ENCODE measurements at places on chromosomes 3 and 15.

DNA sequence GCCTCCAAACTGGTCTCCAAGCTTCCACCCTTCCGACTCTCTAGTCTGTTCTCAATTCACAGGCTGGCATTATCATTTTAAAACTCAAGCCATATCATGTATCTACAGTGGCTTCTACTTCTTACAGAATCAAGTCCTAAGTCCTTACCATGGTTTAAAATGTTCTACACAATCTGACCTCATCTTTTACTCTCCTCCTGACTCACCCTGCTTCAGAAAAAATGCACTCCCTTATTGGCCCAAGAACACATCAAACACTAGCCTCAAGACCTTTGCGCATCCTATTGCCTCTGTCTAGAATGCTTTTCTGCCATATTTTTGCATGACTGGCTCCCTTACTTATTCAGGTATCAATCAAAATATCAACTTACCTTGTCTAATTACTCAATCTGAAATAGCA lies 11.0 kb downstream of the MRPL3 start:
- DNase-seq: no peak

- DNase-seq: no peak
Measured at GRCh38 chr15:91670108-91670507, 183.4 kb upstream of the SLCO3A1 start.

- no peak for DNase-seq
Measured at GRCh38 chr15:70378126-70379031, 280.7 kb upstream of the TLE3 start.

GRCh38 chr15:70259028-70259424 lies 161.3 kb upstream of the TLE3 start:
- peak; percentile 23 for DNase-seq

- DNase-seq: no peak
Measured at GRCh38 chr3:132721479-132722164, 587 bp downstream of the NPHP3 start.

DNA sequence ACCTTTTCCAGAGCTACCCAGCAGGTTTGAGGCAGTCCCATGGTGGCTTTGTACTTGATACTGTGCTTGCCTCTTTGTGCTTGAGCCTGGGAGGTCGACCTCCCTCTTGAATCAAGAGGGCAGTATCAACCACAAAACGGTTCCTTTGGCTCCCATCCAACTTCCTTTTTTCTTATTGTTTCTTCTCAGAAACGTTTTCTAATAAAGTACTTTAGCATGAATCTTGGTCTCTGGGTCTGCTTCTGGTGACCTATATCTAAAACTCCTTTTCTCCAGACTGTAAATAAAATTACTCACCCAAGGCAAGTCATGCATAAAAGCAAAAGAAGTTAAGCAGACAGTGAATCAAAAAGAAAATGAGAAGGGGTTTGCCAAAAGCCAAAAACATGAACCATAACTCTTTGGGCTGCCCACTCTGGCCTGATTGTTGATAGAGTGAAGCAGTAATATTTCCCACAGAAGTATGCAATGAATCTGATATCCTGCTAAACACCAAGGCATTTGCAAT lies 112.2 kb upstream of the SLC4A7 start:
- DNase-seq: no peak

GRCh38 chr15:73940061-73940981 lies 14.1 kb downstream of the LOXL1 start:
- DNase-seq: no peak

GRCh38 chr3:133169331-133170068 lies 131.3 kb downstream of the TMEM108 start:
- DNase-seq: no peak

- DNase-seq: no peak
Measured at GRCh38 chr15:83980637-83981036, 254.9 kb upstream of the GOLGA6L4 start.

- DNase-seq: no peak
Measured at GRCh38 chr3:195208631-195209030, 62.3 kb downstream of the XXYLT1 start.

GRCh38 chr15:78315686-78316282 lies 16.4 kb upstream of the SKIC8 start:
- DNase-seq: no peak

GRCh38 chr15:40591389-40591788 lies 2.7 kb upstream of the KNL1 start:
- no peak for DNase-seq

DNA sequence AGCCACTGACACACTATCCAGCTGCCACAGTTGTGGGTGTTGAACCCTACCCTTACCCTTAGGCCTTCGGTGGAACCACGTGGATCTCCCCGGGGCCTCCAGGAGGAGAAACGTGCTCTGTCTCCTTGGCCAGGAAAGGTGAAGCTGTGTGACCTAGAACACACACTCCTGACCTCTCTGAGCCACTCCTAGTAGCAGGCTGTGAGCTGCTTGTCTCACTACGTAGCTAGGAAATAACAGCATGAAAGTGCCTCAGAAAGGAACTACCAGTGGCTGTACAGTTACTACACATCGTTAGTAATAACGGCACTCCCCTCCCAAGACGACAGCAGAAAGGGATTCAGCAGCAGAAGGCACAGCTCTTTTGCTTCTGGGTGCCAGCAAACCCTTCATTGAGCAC lies 36.2 kb upstream of the SLC6A6 start:
- DNase-seq: no peak

DNA sequence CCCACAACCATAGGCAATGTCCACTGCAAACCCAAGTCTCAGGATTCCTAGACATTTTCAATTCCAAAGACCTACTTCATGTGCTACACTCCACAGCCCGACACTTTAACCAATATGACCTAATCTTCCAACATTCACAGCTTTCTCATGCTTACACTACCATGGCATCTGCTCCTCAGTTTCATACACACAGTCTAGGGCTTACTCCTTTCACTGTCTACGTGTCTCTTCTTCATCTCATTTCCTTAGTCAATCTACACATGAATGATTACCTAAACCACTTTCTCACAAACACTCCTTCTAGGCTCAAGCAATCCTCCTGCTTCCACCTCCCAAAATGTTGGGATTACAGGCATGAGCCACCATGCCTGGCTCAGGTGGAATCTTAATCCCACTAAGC lies 106.3 kb downstream of the STAG1 start:
- DNase-seq: no peak

- no peak for DNase-seq
Measured at GRCh38 chr3:53171064-53171418, 10.0 kb downstream of the PRKCD start.

GRCh38 chr3:58281069-58281468 lies 25.0 kb upstream of the RPP14 start:
- no peak for DNase-seq

- DNase-seq: no peak
Measured at GRCh38 chr15:69829974-69830373, 267.7 kb downstream of the TLE3 start.

- no peak for DNase-seq
Measured at GRCh38 chr15:43883571-43883970, 56.8 kb downstream of the WDR76 start.

- DNase-seq: no peak
Measured at GRCh38 chr3:10882851-10883250, 66.8 kb downstream of the SLC6A11 start.

GRCh38 chr15:73321496-73322450 lies 47.0 kb downstream of the HCN4 start:
- no peak for DNase-seq

DNA sequence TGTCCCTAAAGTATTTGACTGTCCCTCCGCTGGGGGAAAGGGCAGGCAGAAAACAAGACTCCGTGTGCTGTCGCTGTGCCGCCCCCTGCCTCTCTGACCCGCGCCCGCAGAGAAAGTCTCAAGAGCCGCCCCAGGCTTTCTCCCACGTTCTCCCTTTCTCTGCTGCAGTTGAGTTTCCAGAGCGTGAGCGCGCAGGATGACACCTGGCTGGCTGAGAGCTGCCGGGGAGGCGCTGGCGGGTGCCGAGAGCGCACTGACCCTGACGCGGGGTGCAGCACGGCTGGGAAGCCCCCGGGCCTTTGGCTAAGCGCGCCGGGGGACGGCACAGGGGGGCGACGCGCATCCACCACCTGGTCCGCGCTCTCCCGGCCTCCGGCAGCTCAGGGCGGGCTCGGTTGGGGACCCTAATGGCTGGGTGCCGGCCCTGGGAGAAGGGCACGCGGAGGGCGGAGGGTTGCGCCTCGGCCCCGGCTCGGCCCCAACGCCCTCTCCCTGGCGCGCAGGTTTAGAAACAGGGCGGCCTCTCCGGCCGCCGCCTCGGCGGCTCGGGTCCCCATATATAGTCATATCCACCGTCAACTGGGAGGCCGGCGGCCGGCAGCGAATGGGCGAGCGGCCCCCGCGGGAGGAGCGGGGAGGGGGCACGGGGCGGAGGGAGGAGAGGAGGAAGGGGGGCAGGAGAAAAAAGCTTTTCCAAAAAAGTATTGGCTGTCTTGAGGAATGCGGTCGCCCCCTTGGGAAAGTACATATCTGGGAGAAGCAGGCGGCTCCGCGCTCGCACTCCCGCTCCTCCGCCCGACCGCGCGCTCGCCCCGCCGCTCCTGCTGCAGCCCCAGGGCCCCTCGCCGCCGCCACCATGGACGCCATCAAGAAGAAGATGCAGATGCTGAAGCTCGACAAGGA lies at the start of gene TPM1:
TPM1 (plus strand) TSS at position 774 of the 903 bp plus-strand sequence; CDS start at position 857, 83 bp downstream.
- DNase-seq: no peak

- no peak for DNase-seq
Measured at GRCh38 chr3:32616267-32616962, 45.8 kb upstream of the DYNC1LI1 start.

DNA sequence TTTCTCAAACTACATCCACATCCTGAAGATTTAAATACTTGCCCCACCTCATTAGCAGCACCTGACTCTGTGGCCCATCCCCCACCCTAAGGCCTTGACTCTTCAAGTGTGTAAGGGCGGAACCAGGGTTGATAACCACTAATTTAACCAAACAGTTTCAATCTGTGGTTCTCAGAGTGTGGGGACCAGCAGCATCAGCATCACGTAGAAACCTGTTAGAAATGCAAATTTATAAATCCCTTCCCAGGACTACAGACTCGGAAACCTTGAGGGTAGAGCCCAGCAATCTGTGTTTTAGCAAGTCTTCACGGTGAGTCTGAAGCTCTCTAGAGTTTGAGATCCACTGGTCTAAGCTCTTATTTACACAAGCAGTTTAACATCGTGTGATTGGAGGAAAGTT lies 12.4 kb downstream of the GNB4 start:
- DNase-seq: no peak

- no peak for DNase-seq
Measured at GRCh38 chr15:70605606-70606410, 157.6 kb downstream of the UACA start.

DNA sequence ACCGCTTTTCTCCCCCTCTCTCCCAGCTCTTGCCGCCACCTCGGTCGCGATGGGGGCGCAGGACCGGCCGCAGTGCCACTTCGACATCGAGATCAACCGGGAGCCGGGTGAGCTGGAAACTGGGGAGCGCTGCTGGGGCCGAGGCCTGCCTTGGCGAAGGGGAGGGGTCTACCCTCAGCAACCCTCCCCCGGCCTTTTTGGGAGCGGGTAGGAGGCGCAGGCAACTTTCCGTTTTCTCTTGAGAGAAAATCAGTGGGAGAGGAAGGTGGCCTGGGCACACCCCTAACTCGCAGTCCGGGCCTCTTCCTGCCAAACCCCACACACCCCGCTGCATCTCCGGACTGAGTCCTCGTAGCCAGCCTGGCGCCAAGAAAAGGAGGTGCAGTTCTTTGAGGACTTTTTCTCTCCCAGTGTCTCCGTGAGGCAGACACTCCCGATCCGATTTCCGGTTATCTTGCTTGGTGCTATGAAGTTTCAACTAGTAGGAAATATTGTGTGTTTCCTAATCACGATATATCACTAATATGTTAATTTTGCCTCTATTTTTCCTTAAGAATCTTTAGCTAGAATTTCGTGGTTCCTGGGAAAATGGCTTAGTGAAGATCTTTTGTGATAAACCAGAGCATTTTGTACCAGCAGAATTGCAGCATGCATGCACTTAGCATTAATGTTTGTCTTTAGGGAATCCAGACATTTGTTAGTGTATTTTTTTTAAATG lies 631 bp downstream of the NKTR start:
- peak; percentile 29 for DNase-seq

- no peak for DNase-seq
Measured at GRCh38 chr15:27045796-27046195, 74.8 kb downstream of the GABRG3 start.

- no peak for DNase-seq
Measured at GRCh38 chr3:18440066-18440722, 15.1 kb upstream of the SATB1 start.

- no peak for DNase-seq
Measured at GRCh38 chr3:43785551-43785950, 94.8 kb downstream of the ABHD5 start.

- DNase-seq: no peak
Measured at GRCh38 chr3:111610189-111610588, 15.0 kb upstream of the ZBED2 start.

DNA sequence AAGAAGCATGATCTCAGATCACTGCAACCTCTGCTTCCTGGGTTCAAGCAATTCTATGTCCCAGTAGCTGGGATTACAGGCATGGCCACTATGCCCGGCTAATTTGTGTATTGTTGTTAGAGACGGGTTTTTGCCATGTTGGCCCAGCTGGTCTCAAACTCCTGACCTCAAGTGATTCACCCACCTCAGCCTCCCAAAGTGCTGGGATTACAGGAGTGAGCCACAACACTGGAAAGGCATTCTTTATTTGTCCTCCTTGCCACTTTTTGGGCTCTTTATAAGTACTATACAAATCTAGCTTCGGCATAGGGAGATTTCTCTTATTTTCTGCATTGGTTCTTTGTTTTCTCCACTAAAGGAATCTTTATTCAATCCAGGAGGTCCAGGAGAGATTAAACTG lies 18.6 kb downstream of the CMTM8 start:
- no peak for DNase-seq

Data from stimulated activated CD8-positive, alpha-beta memory T cell treated with anti-CD3 and anti-CD28 coated beads, Interleukin-7, amount 100 ng/mL, for 1 hour (primary cell).